ENCODE measurements at places on chromosomes 13 and 19. TPM values are rescaled to one million over a fixed set of nuclear protein-coding genes. Genes with fewer than 3 reads are reported as not detected.

ATP4A gene
- polyA plus RNA-seq = not detected

IGFL3 gene
- not detected for polyA plus RNA-seq

WDR87 gene
- not detected for polyA plus RNA-seq

YJEFN3 gene
- 4.8 TPM for polyA plus RNA-seq

FGF14 gene
- polyA plus RNA-seq = not detected

PLVAP gene
- not detected for polyA plus RNA-seq

KLK13 gene
- 0.16 TPM for polyA plus RNA-seq

ZNF738 gene
- polyA plus RNA-seq = 7.3 TPM

NFIC gene
- 29.2 TPM for polyA plus RNA-seq

CEACAM16 gene
- not detected for polyA plus RNA-seq
